ENCODE measurements at places on chromosomes 7 and 10.

GRCh38 chr10:73864229-73864628, 10.1 kb downstream of the CAMK2G start:
- no peak overlapping the region for H3K27ac ChIP-seq
- H3K4me3 ChIP-seq: no peak overlapping the region
- 0 out of 2 replicates have a peak, but pooled peaks cover 11% of the 10 kb centered on the region for H3K36me3 ChIP-seq
- no peaks in the 10 kb centered on the region for H3K27me3 ChIP-seq
- no peak for DNase-seq
- peaks cover 5% of the 10 kb centered on the region for H3K4me1 ChIP-seq

DNA sequence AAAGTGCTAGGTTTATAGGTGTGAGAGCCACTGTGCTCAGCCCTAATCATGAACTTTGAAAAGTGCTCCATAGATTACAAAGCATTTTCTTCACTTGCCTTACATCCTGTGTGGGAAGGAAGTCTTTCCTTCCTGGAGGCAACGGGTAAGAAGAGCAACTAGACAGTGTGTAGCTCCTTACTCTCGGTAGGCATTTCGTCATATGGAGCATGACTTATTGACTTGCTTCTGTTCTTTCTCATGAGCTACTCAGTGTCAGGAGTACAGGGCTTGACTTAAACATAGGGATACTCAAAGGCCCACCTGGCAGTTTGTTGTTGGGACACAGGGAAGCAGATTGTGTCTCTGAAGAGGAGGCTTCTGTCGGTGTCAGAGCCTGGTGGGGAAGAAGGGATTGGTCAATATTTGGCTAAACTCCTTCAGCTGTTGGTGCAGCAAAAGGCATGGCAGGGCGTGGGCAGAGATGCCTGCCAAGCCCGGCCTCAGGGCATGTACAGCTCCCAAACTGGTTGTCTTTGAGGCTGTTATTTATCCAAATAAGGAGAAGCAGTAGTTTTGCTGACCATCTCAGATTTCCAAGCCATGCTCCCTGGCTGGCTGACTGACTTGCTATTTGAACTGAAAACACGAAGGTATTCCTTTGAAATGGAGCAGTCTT, 248.9 kb downstream of the KIAA1217 start:
- H3K4me1 ChIP-seq: no peaks in the 10 kb centered on the region
- no peaks in the 10 kb centered on the region for H3K36me3 ChIP-seq
- DNase-seq: no peak
- H3K4me3 ChIP-seq: no peak overlapping the region
- no peak overlapping the region for H3K27ac ChIP-seq

GRCh38 chr7:91427051-91427450, 162.8 kb downstream of the FZD1 start:
- no peak for DNase-seq
- H3K4me3 ChIP-seq: no peak overlapping the region
- H3K4me1 ChIP-seq: no peaks in the 10 kb centered on the region

GRCh38 chr7:34091321-34091917, 186.1 kb downstream of the BMPER start:
- H3K27ac ChIP-seq: no peak overlapping the region
- no peaks in the 10 kb centered on the region for H3K27me3 ChIP-seq
- H3K36me3 ChIP-seq: no peaks in the 10 kb centered on the region
- DNase-seq: no peak
- H3K4me1 ChIP-seq: no peaks in the 10 kb centered on the region

Data from H1 (cell line).